ENCODE measurements at places on chromosomes 7 and 10. TPM values are rescaled to one million over a fixed set of nuclear protein-coding genes. Genes with fewer than 3 reads are reported as not detected.

GRCh38 chr10:79266084-79266483 is 81.2 kb upstream of the PPIF start:
- no peak for DNase-seq

GRCh38 chr7:92837000-92837749 is 802 bp upstream of the CDK6 start:
- peak; percentile 17 for DNase-seq

GRCh38 chr10:107546284-107546683 is 381.8 kb upstream of the SORCS1 start:
- DNase-seq: no peak

- DNase-seq: no peak
Measured at GRCh38 chr10:11392776-11393175, 218.7 kb downstream of the USP6NL start.

DNA sequence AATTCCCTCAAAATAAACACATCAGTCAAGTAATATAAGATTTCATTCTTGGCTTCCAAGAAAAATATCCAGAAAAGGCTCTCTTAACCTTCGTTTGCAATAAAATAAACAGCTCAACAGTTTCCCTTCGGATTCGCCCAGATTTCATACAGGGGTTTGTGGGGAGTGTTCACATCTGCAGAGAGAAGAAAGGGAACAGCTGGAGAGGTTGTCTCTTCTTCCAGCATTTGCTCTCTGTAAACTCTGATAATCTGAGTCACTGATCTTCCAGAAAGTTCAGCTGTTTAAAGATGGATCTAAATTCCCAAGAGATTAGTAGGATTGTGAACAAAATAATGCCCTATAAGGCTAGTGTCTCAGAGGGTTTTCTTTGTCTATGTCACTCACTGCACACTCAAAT is 277.9 kb downstream of the HPSE2 start:
- no peak for DNase-seq

DNA sequence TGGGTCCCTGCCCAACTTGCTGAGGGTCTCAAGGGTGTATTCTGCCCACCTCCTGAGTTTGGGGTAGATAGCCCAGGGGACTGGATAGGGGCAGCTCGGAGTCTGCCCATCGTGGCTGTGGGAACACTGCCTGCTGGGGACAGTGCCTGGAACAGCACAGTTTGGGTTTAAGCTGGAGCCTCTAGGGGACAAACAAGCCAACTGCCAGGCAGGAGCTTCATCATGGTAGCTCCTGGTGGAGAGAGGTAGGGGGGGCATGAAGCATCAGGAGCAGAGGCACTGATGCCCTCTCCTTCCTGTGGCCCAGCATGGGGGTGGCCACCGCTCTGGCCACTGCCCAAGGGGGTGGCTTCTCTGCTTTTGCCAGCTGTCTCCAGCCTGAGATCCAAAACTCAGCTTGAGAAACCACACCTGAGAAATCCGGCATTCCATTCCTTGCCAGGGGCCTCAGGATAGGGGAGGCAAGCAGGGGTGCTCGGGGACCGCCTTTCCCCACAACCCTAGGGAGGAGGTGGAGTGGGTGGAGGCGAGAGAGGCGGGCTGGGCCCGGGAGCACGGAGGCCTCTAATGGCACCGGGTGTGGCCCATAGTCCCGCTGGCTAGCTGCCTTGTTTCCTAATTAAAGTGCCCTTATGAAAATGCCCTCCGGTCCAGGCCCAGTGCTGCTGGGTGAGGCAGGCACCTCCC is 47.6 kb downstream of the UNC5B start:
- no peak for DNase-seq

- DNase-seq: no peak
Measured at GRCh38 chr10:31263903-31264302, 55.1 kb upstream of the ZEB1 start.

The TMEM176B gene
- total RNA-seq: not detected

The CYP3A7 gene
- total RNA-seq: not detected

The MOGAT3 gene
- not detected for total RNA-seq

The SLC16A12 gene
- total RNA-seq: 2.6 TPM

The GDF2 gene
- total RNA-seq: not detected

The FANK1 gene
- 6.8 TPM for total RNA-seq

The MAGI2 gene
- 0.84 TPM for total RNA-seq
